Activated CD8-positive, alpha-beta memory T cell treated with anti-CD3 and anti-CD28 coated beads, Interleukin-2, amount 10 ng/mL, durations not matched to agents 7 days and 5 days (primary cell): ENCODE measurements at places on chromosomes 11 and 22. TPM values are rescaled to one million over a fixed set of nuclear protein-coding genes. Genes with fewer than 3 reads are reported as not detected.

The POU2AF2 gene
- total RNA-seq: not detected

The UPK2 gene
- not detected for total RNA-seq

The ACRV1 gene
- not detected for total RNA-seq

The ZNF70 gene
- total RNA-seq: 2.9 TPM

The SUSD2 gene
- total RNA-seq: 0.96 TPM

The KCNQ1OT1 gene
- 0.33 TPM for total RNA-seq

The OR2AT4 gene
- not detected for total RNA-seq

The PANX2 gene
- 1.3 TPM for total RNA-seq

The TTLL12 gene
- 40.3 TPM for total RNA-seq

The KCNA4 gene
- not detected for total RNA-seq

The ANKK1 gene
- total RNA-seq: 0.29 TPM

The LMNTD2 gene
- total RNA-seq: 1.3 TPM

The ARHGEF17 gene
- not detected for total RNA-seq

The TCN1 gene
- total RNA-seq: not detected

The SMCO4 gene
- total RNA-seq: 37.5 TPM

The IL17REL gene
- total RNA-seq: not detected

The TMEM123 gene
- total RNA-seq: 194 TPM

The SOX10 gene
- not detected for total RNA-seq

The IGLL1 gene
- total RNA-seq: 2.0 TPM

The SLN gene
- not detected for total RNA-seq

The DEUP1 gene
- not detected for total RNA-seq

The TIMM10B gene
- total RNA-seq: 47.0 TPM

The HEPACAM gene
- not detected for total RNA-seq

The OR52N4 gene
- 0.67 TPM for total RNA-seq

The CRYBB3 gene
- 0.52 TPM for total RNA-seq
